ENCODE measurements at places on chromosomes 12 and 14.
A peak's percentile ranks its signal among the peaks of the same experiment; 100 is the strongest.

DNA sequence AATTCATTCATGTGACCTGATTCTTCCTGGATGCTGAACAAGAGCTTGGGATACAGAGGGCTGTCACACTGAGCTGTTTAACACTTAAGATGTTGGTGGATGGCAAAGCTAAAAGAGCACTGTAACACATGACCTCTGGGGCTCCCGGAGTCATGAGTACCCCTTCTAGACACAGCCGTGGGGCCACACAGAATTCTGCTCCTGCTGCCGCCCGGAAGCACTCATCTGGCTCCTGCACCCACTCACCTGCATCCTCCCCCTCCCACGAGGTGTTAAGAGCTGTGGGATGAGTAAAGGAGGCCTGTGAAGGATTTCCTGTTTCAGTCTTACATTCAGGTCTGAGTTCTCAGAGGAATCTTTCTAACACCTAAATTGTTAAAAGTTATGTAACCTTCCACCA, 78.0 kb upstream of the SSTR1 start:
- DNase-seq = no peak

GRCh38 chr14:59328454-59328853, 136.7 kb downstream of the GPR135 start:
- no peak for DNase-seq

DNA sequence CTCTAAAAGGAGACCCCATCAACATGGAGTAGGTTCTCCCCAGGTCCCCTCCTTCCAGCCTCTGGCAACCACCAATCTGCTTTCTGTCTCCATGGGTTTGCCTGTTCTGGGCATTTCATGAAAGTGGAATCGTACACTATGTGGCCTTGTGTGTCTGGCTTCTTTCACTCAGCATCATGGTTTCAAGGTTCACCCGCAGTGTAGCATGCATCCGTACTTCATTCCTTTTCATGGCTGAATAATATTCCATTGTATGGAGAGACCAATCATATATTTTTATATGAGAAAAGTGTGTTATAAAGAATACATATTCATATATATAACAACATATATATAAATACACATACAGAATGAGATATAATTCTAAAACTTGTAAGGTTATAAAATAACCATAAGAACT, 19.8 kb downstream of the NCOR2 start:
- no peak for DNase-seq

DNA sequence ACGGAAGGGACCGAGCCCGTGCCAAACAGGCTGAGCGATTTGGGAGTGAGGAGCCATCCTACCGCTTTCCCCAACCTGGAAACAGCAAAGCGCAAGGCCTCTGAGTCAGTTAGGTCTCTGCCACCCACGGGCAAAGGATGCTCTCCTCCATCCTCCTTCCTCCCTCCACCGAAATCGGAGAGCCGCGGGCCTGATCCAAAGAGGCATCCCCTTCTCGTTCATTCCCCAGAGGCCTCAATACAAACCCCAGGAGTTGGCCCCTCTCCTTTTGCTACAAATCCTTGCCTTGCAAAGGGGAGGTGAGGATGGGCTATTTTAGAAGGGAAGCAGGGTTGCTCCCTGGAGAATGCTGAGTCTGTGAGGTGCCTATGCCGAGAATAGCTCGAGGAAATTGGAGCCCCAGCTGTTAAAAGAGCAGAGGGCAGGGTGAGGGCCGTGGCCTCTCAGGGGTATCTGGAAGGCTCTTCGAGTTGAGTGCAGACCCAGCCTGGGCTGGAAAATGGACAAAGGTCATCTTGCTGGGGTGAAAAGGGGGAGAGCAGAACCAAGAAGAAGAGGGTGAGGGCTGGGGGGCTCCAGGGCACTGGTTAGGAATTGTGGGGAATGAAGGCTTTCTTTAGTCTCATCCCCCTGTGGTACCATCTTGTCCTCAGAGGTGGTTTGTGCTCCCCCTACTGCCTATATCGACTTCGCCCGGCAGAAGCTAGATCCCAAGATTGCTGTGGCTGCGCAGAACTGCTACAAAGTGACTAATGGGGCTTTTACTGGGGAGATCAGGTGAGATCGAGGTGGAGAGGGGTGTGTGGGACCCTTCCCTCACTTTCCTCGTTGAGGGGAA, 1.1 kb downstream of the TPI1 start:
- DNase-seq = peak; percentile 89

GRCh38 chr14:61486930-61487495, 165.6 kb downstream of the PRKCH start:
- no peak for DNase-seq

- peak; percentile 86 for DNase-seq
Measured at GRCh38 chr12:2051700-2052621, 826 bp upstream of the CACNA1C start.

DNA sequence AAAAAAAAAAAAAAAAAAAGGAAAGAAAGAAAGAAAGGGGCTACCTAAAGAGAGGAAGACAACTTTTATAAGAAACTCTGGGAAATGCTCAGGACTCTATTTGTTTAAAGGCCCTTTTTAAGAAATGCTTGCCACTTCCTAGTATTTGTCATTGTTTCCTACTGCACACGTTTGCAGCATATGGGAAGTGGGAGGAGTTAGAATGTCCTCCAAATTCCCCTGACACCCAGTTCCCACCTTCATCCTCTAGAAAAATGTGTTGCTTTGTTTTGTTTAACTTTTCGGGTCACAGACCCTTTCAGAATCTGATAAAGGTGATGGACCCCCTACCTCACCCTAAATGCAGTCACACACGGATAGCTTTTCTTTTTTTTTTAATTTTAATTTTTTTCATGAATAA, 40.8 kb downstream of the NINJ2 start:
- no peak for DNase-seq

DNA sequence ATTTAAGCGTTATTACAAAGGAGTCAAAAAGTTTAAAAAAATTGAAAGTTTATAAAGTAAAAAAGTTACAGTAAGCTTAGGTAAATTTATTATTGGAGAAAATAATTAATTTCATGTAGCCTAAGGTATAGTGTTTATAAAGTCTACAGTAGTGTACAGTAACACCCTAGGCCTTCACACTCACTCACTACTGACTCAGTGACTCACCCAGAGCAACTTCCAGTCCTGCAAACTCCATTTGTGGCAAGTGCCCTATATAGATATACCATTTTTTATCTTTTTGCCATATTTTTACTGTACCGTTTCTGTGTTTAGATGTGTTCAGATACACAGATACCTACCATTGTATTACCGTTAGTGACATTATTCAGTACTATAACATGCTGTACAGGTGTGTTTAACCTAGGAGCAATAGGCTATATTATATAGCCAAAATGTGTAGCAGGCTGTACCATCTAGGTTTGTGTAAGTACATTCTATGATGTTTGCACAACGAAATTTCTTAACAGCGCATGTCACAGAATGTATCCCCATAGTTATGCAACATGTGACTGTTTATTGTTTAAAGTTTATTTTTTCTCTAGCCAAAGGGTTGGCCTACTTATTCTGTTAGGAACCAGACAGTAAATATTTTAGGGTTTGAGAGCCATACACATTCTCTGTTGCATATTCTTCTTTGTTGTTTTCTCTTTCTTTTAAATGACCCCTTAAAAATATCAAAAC, 155.5 kb downstream of the PCNX1 start:
- no peak for DNase-seq

- DNase-seq = no peak
Measured at GRCh38 chr14:99402950-99403349, 77.7 kb downstream of the SETD3 start.

DNA sequence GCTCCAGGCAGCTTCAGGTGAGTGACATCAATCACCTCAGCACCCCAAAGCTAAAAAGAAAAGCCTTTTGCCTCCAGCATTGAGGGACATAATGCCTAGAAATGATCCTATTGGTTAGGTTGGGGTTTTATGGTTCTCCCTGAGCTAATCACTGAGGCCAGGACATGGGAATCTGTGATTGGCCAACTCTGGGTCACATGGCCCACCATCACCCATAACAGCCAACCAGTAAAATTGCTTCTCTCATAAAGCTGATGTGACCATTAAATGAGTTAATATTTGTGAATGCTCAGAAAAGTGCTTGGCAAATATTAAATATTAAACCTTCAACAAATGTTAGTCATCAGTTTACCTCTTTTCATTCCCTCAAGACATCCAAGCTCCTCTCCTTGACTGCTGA, 60.2 kb downstream of the TBX3 start:
- DNase-seq = no peak

DNA sequence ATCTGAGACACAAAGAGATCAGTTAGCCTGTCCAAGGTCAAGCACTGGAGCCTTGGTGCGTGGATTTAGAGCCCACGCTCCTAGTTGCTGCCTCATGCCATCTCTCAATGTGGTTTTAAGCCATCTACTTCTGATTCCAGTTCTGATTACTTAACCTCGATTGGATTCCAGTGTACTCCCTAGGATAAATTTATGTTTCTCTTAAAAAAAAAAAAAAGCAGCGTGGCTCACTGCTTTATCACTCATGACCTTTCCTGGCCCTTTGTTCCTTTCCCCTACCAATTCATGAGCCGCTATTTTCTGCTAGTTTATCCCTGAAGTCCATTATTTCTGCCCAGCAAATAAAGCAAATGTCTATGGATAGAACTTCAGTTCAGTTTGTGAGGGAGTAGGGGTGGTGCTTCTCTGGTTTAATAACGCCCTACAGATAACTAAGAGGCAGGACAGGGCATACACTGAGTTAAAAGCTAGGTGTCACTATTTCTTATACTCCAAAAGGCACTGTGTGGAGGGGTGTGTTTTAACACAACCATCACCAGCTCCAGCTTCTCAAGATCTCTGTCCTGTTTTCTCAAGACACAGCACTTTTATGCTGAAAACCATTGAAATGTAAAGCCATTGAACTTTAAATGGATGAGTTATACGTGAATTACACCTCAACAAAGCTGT, 9.8 kb upstream of the PARP11 start:
- peak; percentile 50 for DNase-seq

DNA sequence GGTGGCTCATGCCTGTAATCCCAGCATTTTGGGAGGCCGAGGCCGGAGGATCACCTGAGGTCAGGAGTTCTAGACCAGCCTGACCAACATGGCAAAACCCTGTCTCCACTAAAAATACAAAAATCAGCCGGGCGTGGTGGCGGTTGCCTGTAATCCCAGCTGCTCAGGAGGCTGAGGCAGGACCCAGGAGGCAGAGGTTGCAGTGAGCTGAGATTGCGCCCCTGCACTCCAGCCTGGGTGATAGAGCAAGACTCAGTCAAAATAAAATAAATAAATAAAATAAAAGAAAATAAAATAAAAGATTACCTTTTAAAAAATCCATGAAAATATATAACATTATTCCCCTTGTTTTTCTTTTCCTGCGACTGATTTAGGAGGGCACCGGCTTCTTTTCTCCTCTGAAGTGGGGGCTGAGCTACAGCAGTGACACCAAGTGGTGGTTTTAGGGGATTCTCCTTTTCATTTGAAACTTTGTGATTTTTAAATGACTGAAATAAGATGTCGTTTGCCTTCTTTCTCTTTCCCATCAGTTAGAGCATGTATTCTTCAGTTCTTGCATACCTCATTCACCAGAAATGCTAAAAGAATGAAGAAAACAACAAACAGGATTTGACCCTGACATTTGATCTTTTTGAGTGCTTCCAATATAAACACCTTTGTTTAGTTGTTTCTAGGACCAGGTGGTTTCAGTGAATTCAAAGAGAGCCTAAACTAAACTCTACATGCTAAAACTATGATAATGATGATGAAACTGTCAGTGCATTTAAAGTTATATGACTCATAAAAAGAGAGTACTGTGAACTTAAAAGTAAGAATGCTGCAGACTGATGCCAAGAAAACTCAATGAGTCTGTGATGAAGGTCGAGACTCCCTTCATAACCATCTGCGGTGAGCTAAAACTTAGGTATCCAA, 22.6 kb upstream of the PKP2 start:
- DNase-seq = no peak

GRCh38 chr14:95041477-95042020, 115.8 kb downstream of the DICER1 start:
- no peak for DNase-seq

- peak; percentile 90 for DNase-seq
Measured at GRCh38 chr12:3117591-3118015, 40.4 kb downstream of the TSPAN9 start.

DNA sequence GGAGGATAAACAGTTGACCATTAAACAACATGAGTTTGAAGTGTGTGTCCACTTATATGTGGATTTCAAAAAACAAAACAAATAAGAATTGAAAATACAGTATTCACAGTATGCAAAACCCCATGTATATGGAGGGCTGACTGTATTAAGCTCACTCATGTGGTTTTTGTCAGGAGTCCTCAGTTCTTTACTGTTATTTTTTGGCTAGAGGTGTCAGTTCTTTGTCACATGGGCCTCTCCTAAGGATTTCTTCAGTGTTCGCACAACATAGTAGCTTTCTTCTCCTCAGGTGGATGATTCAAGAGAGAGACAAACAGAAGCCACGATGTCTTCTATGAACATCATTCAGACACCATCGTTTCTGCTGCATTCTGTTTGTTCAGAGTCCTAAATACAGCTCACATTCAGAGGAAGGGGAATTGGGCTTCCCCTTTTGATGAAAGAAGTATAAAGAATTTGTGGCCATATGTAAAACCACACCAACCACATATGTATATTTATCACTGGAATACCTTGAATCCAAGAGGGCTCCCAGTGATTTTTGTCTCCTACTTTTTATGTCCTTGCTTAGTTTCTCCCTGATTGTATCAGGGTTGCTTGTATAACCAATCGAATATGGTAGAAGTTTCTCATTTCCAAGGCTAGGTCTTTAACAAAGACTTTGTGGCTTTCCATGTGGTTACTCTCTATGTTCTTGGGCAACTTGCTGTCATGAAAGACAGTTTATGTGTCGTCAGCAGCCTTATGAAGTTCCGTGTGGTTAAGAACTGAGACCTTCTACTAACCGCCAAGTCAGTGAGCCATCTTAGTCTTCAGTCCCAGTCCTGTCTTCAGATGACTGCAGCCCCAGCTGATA, 18.9 kb downstream of the MNAT1 start:
- DNase-seq = no peak
